ENCODE measurements at places on chromosomes 3 and 15. TPM values are rescaled to one million over a fixed set of nuclear protein-coding genes. Genes with fewer than 3 reads are reported as not detected.

The HIGD2B gene
- not detected for total RNA-seq

The RAB8B gene
- 15.4 TPM for total RNA-seq

The C3orf20 gene
- total RNA-seq, result 0.03 TPM

The DUOXA2 gene
- total RNA-seq, result not detected

The MYZAP gene
- total RNA-seq, result 1.6 TPM

The C3orf22 gene
- not detected for total RNA-seq

The GPR149 gene
- not detected for total RNA-seq

The FEZF2 gene
- total RNA-seq, result not detected

The APOD gene
- total RNA-seq, result 0.82 TPM

The WNT7A gene
- 0.12 TPM for total RNA-seq

The LTF gene
- not detected for total RNA-seq

The CEP152 gene
- total RNA-seq, result 10.5 TPM

The UBXN7 gene
- total RNA-seq, result 8.9 TPM

The SLC28A2 gene
- total RNA-seq, result not detected

The SLC28A1 gene
- total RNA-seq, result not detected

The KLF15 gene
- total RNA-seq, result not detected

The MEX3B gene
- total RNA-seq, result 4.0 TPM

The LRRC3B gene
- total RNA-seq, result not detected

The SEMA6D gene
- total RNA-seq, result not detected

The UPK1B gene
- total RNA-seq, result 12.4 TPM

The USP13 gene
- total RNA-seq, result 11.1 TPM

The FETUB gene
- 0.26 TPM for total RNA-seq

The SH2D7 gene
- not detected for total RNA-seq

The ATXN7 gene
- total RNA-seq, result 4.0 TPM

The TICRR gene
- total RNA-seq, result 13.7 TPM

The ATP8B4 gene
- 1.1 TPM for total RNA-seq

The CHRNA7 gene
- 4.1 TPM for total RNA-seq

The ADAMTS7 gene
- total RNA-seq, result 2.5 TPM

The TMEM266 gene
- total RNA-seq, result not detected

The ALDH1A3 gene
- 26.0 TPM for total RNA-seq

The DPPA2 gene
- total RNA-seq, result not detected

The TRH gene
- total RNA-seq, result not detected

The ATP13A5 gene
- total RNA-seq, result not detected

The NEIL1 gene
- total RNA-seq, result 2.4 TPM

The TIMP4 gene
- 11.3 TPM for total RNA-seq

The CADPS gene
- total RNA-seq, result not detected

The C2CD4A gene
- total RNA-seq, result not detected

The ABCF3 gene
- total RNA-seq, result 33.3 TPM

The CIB2 gene
- 31.3 TPM for total RNA-seq

The EAF2 gene
- 1.8 TPM for total RNA-seq

The DISP2 gene
- 1.2 TPM for total RNA-seq

The LMAN1L gene
- not detected for total RNA-seq

The THSD4 gene
- total RNA-seq, result 21.4 TPM

The SMCO1 gene
- not detected for total RNA-seq
